Head of caudate nucleus (tissue), 42 donors: ENCODE measurements at places on chromosomes 12 and 14.

- no peak for DNase-seq
Observed at GRCh38 chr12:47774663-47775062, 1.6 kb downstream of the SLC48A1 start.

- no peak for DNase-seq
Observed at GRCh38 chr12:99121546-99121945, 476.5 kb downstream of the APAF1 start.

DNA sequence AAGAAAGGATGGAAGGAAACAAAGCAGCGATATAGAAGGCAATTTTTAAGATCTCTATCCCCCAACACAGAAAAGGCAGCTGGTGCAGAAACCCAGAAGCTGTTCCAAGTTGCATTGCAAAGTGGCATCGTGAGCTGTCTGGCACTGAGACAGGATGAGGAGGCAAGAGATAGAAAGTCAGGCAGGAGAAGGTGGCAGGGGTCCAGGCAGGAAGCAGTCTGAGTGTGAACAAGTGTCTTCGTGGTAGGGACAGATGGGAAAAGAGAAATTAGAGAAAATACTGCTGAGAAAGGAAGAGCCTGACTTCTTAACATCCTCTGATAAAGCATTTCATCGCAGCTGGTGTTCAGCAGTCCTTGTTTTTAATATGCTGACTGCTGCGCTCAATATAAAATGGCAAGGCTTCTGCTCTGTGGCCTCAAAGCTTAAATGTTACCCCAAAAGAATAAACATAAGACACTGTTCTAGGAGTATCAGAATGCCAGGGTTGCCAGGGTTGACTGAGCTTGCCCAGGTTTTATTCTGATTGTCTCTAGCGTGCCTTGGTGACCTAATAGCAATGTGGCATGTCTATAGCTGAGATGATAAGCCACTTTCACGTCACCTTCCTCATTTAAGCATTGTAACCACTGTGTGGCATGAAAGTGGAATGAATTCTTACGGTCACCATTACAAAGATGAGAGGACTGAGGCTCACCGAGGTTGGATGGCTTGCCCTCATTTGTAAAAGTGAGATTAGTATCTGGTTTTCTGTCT lies 397.6 kb downstream of the NUAK1 start:
- DNase-seq: peak; percentile 6

DNA sequence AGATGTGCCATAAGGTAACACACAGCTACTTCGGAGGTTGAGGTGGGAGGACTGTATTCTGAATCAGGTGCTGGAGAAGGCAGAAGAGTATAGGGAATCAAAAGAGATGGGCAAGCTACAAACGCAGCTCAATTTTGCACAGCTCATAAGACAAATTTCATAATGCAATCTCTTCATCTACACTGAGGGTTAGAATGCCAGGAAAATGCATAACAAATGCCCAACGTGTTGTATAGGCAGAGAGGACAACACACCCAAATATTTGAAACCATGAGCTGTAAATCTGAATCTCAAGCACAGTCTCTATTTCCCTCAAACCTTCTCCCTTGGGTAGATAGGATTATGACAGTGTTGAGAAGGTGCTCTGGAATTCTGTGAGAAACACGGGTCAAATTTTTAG lies 263.1 kb upstream of the FOXN3 start:
- DNase-seq: no peak

- no peak for DNase-seq
Observed at GRCh38 chr14:64550621-64551333, 1.0 kb downstream of the PPP1R36 start.

DNA sequence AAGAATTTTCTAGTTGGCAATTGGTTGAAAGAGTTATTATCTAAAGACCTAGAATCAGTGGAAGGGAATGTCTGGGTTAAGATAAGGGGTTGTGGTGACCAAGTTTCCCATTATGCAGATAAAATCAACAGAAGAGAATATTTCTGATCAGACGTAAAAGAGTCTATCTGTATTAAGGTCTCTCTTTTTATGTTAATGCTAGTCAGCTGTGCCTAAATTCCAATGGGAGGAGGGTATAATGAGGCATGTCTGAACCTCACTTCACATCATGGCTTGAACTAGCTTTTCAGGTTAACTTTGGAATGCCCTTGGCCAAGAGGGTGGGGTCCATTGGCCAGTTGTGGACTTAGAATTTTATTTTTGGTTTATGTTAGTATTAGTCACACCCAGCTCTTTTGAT lies 34.3 kb upstream of the CHST11 start:
- DNase-seq: no peak

- no peak for DNase-seq
Observed at GRCh38 chr14:54348923-54349620, 47.7 kb upstream of the CDKN3 start.

GRCh38 chr12:84165998-84166571 lies 746.5 kb downstream of the SLC6A15 start:
- DNase-seq: no peak

DNA sequence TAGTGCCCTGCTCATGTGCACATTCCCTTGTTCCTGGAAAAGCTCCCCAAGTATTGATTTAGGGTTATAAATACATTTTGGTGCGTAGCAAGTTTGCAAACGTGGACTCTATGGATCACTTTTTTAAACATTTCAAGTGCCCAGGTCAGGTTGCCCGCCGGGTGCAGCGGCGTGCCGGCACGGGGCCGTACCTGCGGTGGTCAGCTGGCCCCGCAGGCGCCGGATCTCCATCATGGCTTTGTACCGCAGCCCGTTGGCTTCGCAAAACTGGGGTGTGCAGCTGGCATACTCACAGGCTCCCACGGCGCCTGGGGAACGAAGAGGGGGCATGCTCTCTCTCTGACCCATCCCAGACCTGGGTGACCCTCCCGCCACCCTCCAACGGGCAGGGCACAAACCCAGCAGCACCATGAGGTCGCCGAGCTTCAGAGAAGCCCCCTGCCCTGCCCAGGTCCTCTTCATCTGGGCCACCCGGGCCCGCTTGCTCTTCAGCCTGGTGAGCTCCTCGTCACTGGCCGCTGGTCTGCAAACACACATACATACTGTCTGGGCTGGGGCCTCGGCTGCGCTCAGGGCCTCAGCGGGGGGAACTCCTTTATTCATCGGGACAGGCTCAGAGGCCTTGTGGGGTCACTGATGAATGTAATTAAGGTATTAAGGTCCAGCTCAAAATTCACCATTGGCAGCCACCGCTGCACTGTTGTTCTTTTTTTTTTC lies 35.1 kb downstream of the DHX37 start:
- DNase-seq: no peak

DNA sequence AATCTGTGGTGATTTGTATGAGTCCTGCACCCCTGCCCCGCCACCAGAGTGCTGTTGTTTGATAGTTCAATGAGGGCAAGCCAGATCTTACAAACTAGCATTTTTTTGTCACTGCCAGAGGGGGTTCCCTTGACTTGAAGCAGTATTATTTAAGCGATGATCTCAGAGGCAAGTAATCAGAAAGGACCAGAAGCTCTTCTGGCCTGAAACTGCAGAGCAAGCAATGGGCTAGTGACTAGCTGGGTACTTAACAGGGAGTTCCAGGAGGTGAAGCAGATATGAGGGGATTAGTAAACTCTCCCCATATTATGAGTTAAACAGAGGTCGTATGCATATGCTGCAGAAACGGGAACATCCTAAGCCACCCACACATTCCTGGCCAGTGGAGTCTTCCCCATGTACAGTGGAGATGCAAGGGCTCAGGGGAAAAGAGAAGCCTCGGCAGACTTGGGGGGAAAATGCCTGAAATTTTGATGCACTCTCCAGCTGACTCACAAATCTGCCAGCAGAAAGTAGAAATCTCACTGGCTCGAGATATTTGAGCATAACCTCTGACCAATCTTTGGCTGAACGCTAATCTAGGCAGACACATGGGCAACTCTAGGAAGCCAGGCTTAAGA lies 8.3 kb upstream of the CRACR2A start:
- DNase-seq: no peak

GRCh38 chr12:92971859-92972524 lies 42.9 kb upstream of the EEA1 start:
- DNase-seq: no peak

GRCh38 chr12:42568952-42569915 lies 20.3 kb downstream of the PRICKLE1 start:
- DNase-seq: no peak

GRCh38 chr12:48977290-48978281 lies 536 bp upstream of the WNT1 start:
- DNase-seq: no peak
